C1 segment of cervical spinal cord (tissue), 14 donors: ENCODE measurements at places on chromosomes 5 and 9.

GRCh38 chr9:133144142-133144903 is 19.4 kb downstream of the GBGT1 start:
- peak; percentile 82 for DNase-seq

GRCh38 chr5:181186986-181187499 is 18.0 kb downstream of the TRIM7 start:
- no peak for DNase-seq

GRCh38 chr5:110760158-110760557 is 21.4 kb downstream of the SLC25A46 start:
- no peak for DNase-seq

GRCh38 chr9:131309530-131310276 is 20.2 kb downstream of the PLPP7 start:
- no peak for DNase-seq

DNA sequence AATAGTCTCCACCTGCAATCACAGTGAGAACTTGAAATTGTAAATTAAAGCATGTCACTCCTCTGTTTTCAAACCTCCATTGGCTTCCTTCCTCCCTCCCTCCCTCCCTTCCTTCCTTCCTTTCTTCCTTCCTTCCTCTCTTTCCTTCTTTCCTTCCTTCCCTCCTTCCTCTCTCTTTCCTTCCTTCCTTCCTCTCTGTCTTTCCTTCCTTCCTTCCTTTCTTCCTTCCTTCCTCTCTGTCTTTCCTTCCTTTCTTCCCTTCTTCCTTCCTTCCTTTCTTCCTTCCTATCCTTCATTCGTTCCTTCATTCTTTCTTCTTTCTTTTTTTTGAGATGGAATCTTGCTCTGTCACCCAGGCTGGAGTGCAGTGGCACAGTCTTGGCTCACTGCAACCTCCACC is 595.0 kb upstream of the ZNF608 start:
- DNase-seq = no peak

DNA sequence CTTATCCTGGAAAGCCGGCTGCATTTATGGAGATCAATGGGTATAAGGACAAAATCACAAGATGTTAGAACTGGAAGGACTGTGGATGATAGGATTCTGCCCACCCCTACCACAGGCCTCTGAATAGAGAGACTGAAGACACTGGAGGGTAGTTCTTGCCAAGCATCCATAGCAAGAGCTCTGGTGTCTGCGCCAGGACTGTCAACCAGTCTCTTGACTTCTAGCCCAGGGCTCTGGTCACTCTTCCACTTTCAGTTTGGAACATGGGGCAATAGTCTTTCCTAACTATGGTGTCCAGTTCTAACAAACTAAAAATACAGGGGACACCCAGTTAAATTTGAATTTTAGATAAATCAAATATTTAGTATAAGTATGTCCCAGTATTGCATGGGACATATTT is 23.4 kb downstream of the LARP1 start:
- no peak for DNase-seq

DNA sequence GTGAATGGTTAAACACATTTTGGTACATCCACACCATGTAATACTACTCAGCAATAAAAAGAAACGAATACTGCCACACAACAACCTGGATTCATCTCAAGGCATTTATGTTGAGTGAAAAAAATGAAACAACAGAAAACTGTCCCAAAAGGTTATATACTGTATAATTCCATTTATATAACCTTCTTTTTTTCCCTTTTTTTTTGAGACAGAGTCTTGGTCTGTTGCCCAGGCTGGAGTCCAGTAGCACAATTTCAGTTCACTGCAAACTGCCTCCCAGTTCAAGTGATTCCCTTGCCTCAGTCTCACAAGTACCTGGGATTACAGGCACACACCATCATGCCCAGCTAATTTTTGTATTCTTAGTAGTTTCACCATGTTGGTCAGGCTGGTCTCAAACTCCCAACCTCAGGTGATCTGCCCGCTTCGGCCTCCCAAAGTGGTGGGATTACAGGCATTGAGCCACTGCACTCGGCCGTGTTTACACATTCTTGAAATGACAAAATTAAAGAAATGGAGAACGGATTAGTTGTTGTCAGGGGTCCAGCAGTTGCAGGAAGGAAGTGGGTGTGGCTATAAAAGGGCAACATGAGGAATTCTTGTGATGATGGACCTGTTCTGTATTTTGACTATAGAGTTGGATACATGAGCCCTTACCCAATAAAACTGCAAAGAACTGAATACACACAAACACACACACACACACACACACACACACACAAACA is 17.4 kb downstream of the PPP6C start:
- DNase-seq = no peak

DNA sequence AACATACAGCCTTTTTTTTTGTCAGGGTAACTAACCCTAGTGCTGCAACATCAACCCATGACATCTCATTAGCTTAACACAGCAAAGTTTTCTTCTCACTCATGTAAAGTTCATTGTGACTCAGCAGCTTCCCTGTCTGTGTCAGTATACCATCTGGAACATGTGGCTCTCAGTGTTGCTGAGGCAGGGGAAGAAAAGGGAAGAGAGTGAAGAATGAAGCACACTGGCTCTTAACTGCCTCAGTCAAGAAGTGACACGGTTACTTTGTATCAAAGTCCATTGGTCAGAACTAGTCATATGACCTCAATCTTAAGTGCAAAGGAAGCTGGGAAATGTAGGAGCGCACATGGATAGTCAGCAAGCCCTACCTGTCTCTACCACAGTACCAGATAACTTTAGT is 185.0 kb upstream of the ELL2 start:
- no peak for DNase-seq

DNA sequence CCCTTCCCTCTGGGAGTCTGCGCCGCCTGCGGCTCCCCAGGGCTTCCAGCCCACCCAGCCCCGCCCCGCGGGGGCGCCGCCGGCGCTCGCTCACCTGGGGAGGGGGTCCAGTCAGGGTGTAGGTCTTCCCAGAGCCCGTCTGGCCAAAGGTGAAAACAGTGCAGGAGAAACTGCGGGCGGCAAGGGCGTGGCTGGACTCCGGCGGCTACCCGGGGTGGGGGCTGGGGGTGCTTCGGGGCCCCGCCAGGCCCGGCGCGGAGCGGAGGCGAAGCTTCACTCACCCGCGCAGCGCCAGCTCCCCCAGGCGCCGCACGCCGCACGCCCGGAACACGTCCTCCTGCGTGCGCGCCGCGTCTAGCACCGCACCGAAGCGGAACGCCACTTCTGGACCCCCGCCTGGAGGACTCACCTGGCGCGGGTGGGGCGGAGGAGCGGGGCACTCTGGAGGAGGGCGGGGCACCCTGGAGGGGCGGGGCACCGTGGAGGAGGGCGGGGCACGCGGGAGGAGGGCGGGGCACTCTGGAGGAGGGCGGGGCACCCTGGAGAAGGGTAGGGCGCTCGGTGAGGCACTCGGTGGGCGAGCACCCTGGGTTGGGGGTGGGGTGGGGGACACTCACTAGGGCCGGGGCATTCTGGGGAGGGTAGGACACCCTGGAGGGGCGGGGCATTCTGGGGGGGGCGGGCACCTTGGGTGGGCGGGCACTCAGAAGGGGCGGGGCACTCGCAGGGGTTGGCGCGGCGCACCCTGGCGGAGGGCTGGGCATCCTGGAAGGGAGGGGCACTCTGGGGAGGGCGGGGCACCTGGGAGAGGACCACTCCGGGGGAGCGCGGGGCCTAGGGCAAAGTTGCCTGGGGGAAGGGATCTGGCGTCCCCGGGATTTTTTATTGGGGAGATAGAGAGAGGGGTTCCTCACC is 814 bp downstream of the KIF12 start:
- peak; percentile 27 for DNase-seq

GRCh38 chr5:148809781-148810524 is 16.5 kb upstream of the ADRB2 start:
- DNase-seq = no peak

DNA sequence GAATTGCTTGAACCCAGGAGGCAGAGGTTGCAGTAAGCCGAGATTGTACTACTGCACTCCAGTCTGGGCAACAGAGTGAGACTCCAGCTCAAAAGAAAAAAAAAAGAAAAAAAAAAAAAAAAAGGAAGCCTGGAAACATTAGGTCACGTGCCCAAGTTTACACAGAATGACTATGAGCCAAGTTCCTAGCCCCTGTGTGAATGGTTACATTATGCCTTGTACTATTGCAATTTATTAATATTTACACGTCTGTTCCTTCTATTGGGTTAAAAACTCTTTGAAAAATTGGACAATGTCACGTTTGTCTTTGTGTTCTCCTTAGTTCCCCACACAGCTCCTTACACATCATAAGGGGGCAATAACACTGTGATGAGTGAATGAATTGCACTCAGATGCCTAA is 33.5 kb upstream of the SLC28A3 start:
- DNase-seq = no peak

DNA sequence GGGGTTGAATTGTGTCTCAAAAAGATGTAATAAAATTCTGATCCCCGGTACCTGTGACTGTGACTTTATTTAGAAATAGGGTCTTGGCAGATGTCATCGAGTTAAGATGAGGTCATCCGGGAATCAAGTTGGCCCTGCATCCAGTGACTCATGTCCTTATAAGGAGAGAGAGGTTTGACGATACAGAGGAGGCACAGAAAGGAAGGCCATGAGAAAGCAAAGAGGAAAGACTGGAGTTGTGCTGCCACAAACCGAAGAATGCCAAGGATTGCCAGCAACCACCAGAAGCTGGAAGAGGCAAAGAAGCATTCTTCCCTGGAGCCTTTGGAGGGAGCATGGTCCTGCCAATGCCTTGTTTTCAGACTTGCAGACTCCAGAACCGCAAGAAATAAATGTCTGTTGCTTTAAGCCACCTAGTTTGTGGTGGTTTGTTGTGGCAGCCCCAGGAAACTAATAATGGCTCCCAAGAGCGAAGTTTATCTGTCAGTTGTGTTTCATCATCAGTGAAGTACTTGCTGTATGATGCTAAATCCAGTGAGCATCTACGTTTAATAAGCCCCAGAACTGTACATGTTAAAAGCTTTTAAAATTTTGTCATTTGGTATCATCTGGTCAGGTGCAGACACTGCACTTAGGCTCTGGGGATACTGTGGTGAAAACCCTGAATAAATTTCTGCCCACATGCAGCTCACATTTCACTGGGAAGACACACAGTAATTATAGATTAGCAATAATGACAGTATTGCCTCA is 114.8 kb downstream of the TLE4 start:
- no peak for DNase-seq

GRCh38 chr9:122191584-122191983 is 31.9 kb downstream of the MORN5 start:
- DNase-seq = no peak
